ENCODE measurements at places on chromosomes 7 and 10.
A peak's percentile ranks its signal among the peaks of the same experiment; 100 is the strongest.

DNA sequence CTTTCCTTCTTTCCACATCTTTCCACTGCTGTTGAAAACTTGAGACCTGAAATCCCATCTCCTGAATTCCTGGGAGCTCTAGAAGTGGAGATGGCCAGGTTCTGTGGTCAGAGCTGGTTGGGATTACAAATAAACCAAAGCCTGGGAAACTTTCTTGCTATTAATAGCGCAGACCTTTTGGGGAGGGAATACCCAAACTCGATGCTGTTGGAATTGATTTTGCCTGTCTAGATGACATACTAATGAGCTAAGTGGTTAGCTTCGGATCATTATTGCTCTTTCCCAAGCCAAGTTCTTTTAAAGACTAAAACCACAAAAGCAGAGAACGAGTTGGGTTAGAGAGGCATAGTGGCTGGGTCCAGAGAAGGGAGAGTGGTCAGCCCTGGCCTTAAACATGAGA lies 76.6 kb downstream of the TCF7L2 start:
- no peak for DNase-seq

DNA sequence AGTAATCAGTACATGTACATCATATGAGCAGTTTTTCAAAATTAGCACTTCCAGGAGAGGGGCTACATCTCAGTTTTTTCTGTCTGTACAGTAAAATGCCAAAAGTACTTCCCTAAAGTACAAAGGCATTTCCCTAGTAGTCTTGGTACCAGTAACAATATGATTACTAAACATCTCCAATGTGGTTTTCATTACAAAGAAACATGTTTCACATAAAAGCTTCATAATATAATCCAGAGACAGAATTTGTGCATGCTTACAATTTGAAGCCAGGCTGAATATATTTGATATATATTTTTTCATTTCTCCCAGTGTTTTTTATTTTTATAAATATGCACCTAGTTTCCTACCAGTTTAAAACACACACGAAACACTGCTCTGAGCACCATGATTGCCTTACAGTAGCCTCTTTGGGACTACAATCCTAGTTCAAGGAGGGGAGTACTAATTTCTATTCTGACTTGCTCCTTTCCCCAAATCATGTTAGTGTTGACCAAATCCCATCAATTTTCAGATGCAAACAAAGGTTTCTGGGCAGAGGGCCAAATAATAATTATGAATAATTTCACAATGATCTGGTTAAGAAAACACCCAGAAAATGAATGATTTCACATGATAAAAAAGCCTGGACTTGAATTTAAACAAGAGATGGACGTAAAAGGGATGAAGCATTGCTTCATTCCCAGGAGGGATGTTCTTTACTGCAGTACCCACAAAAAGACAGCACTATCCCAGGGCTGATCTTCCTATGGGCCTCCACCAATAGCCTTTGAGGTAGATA lies 201.3 kb downstream of the SLC25A13 start:
- DNase-seq, result no peak

DNA sequence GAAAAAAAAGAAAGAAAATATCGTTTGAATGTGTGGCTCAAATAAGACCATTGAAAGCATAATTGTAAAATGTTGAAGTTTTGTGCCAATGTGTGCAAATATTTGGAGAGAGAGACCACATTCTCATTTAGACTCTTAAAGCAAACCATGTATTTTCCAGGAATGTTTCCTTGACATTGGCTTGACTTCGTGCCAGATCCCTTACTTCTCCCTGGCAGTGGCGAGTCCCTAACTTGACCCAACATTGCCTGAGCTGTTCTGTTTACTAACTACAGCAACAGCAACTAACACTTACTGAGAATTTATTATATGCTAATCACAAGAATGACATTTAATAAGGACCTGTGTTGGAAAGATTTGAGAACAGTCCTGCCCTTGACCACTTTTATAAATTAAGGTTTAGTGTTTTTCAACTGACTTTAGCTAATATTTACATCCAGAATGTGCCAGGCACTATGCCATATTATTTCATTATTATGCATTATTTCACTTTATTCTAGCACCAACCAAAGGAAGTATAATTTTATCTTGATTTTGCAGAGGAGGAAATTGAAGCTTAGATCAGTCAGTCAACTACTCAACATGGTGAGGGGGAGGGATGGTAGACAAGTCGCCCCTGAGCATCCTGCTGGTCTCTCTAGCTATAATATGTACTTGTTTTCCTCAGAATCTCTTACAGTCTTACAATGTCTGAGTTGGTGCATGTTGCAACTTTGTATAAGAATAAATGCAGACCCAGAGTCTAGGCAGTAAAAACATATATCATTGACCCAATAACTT lies 29.7 kb downstream of the ZNF467 start:
- no peak for DNase-seq

GRCh38 chr10:90592638-90593302 lies 265.1 kb downstream of the HTR7 start:
- DNase-seq, result no peak

GRCh38 chr10:57098146-57098545 lies 737.1 kb upstream of the ZWINT start:
- DNase-seq, result no peak

- no peak for DNase-seq
Measured at GRCh38 chr7:157737151-157738065, 400.6 kb downstream of the DNAJB6 start.

DNA sequence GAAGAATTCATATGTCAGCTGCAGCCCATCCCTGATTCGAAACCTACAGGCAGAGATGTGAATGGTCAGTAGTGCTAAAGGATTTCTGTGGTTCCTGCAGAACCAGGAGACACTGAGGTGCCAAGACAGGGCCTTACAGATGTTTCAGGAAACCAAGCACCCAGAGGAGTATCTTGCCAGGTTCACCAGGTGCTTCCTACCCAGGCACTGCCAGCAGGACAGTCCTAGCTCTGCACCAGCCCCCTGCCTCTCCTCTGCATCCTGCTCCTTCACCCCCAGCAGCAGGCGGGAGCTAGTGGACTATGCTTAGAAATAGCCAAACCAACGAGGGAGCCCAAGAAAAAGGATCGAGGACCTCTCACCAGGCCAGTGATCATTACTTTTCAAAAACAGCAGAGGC lies 4.2 kb upstream of the IKZF1 start:
- DNase-seq, result no peak

- DNase-seq, result no peak
Measured at GRCh38 chr7:2802101-2802500, 42.0 kb downstream of the GNA12 start.

GRCh38 chr10:11010582-11010981 lies 7.1 kb upstream of the CELF2 start:
- no peak for DNase-seq

DNA sequence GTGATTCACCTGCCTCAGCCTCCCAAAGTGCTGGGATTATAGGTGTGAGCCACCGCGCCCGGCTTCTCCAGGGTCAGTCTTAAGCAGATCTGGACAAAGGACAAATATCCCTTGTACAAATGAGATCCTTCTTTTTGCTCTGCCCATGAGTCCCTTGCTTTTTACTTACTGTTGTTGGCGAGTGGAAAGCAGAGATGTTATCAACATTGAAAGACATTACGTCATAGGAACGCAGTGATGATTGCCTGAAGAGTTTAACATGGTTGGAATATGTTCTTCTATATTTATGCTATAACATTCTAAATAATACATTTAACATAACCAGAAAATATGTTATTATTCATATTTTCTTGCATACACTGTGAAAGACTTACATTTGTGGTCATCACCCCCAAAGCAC lies 644.3 kb upstream of the LRRN3 start:
- DNase-seq, result no peak

- no peak for DNase-seq
Measured at GRCh38 chr10:129319934-129320333, 147.1 kb upstream of the MGMT start.

- no peak for DNase-seq
Measured at GRCh38 chr7:55365205-55365674, at the start of gene LANCL2. Gene LANCL2 (plus strand): TSS chr7:55365337. CDS start chr7:55366026, 689 bp downstream.

GRCh38 chr7:25839084-25839769 lies 312.8 kb upstream of the NFE2L3 start:
- DNase-seq, result no peak

GRCh38 chr7:22867003-22867402 lies 44.4 kb upstream of the TOMM7 start:
- DNase-seq, result no peak

- no peak for DNase-seq
Measured at GRCh38 chr10:60434418-60435046, 44.9 kb upstream of the ANK3 start.

DNA sequence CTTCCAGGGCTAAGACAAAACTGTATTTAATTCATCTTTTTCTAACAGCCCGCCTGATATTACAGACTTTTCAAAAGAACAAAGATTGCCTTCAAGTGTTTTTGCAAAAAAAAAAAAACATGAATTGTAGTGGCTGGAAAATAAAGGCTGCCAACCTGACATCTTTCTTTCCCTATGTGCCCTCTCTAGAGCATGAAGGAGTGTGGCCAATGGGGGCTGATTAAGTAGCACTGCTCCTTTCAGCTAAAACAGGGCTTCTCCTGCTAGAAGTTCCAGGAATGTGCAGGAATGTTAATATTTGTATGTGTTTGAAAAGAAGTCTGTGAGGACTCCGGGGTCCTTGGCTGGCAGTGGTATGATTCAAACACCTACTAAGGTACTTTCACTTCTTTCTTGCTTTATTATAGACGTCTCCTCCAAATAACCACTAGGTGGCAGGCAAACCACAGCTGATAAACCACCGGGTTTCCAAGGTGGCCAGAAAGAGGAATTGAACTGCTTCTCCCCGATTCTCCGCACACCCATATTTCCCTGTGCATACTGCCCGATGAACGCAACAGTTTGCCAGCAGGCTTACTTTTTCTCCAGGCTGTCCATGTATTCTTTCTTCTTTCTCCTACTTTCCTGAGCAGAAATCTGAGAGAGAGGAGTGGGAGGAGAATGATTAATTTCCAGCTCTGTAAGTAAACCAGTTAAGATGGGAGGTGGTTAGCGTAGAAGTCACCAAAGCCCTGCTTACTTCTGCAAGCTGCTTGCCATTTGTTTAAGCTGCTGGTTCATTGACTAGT lies 56.8 kb upstream of the DGKI start:
- peak; percentile 26 for DNase-seq

DNA sequence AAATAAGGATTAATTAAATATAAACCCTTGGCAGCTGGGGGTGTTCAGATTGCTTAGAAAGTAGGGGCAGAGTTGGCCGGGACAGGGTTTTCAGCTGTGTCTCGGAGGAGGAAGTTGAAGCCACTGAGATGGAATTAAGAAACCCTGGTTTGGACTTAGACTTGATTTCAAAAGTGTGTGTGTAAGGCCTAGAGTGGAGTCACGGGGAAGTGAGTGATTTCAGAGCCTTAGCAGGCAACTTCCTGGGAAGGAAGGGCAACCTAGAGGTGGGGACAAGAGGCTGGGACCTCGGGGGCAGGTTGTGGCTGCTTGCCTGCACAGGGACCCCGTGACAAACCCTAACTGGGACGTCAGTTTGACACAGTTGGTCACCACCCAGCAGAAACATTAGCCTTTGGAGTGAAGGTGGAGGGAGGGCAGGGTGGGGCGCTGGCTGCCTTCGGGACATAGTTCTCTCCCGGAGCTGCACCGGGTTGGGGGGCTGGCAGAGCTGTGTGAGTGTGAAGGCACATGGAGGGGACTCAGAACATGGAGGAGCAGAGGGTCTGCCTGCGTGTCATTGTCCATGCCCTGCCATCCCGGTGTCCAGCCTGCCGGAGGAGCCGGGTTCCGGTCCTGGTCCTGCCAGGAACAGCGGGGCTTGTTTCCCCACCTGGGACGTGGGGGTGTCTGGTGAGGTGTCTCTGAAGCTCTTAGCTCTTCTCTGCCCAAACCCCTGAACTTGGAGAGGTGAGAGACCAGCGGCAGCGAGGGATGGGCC lies 1.8 kb downstream of the BRI3 start:
- no peak for DNase-seq

All from stimulated activated CD4-positive, alpha-beta T cell treated with anti-CD3 and anti-CD28 coated beads, TNF-alpha, amount 100 ng/mL, for 24 hours (primary cell).